ENCODE measurements at places on chromosomes 2 and 18.

GRCh38 chr2:128196026-128196425, 105.0 kb downstream of the UGGT1 start:
- DNase-seq = no peak

DNA sequence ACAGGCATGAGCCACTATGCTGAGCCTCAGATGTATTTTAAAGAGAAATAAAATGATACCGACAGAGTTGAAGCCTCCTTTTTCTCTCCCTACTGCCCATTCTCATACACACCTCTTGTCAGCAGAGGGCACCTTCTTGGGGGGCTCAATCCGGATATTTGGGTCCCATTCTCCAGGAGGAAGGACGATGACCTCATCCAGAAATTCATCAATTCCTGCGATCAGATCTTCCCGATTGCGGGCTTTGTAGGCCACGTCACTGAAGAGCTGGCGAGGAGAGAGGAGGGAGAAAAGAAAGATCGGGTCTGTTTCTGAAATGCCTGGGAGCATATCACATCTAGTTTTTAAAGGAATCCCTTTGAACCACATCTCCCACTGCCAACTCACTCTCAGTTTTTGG, 54.4 kb downstream of the MTHFD2 start:
- DNase-seq = no peak

GRCh38 chr2:98509542-98510321, 65.1 kb downstream of the INPP4A start:
- DNase-seq = no peak

GRCh38 chr2:69132960-69133590, 120.1 kb downstream of the ANTXR1 start:
- no peak for DNase-seq

- DNase-seq = no peak
These were observed 25.2 kb downstream of the SPRED2 start for GRCh38 chr2:65407240-65407639.

DNA sequence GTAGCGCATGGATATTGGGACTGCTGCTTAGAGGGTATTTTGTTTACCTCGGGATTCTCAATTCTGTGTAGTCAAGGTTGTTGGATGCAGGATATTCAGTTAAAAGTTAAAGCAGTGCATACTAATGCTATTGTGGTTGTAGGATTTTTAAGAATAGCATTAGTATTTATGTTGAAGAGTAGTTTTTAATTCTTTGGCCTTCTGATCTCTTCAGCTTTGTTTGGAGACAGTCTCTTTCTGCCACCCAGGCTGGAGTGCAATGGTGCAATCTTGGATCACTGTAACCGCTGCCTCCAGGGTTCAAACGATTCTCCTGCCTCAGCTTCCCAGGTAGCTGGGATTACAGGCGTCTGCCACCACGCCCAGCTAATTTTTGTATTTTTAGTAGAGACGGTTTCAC, 1.5 kb downstream of the RHBDD1 start:
- no peak for DNase-seq

DNA sequence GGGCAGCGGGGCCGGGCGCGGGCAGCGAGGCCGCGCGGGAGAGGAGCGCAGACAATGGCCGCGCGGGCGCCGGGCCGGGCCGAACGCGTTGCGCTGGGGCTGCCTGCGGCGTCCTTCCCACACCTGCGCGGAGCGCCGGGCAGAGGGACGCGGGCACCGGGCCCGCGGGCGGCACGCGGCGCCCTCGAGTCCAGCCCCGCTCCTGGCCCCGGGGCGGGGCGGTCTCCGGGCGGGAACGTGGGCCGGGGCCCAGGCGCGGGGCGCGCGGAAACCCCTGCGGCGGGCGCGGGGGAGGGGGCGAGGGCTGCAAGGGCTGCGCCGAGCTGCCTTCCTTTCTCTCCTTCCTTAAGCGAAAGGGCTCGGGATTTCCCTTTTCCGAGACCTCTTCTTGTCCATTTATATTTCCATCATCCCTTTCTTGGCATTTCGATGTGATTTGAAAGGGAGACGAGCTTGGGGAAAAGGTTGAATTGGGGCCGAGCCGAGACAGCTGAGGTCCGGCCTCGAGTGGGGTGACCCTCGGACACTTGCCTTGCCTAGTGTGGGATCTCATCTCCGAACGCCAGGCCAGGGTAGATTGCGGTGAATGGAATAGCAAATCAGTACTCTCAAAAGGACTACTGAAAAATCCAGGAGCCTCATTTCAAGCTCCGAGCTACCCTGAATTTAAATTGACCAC, 676 bp downstream of the KLHL23 start:
- no peak for DNase-seq

DNA sequence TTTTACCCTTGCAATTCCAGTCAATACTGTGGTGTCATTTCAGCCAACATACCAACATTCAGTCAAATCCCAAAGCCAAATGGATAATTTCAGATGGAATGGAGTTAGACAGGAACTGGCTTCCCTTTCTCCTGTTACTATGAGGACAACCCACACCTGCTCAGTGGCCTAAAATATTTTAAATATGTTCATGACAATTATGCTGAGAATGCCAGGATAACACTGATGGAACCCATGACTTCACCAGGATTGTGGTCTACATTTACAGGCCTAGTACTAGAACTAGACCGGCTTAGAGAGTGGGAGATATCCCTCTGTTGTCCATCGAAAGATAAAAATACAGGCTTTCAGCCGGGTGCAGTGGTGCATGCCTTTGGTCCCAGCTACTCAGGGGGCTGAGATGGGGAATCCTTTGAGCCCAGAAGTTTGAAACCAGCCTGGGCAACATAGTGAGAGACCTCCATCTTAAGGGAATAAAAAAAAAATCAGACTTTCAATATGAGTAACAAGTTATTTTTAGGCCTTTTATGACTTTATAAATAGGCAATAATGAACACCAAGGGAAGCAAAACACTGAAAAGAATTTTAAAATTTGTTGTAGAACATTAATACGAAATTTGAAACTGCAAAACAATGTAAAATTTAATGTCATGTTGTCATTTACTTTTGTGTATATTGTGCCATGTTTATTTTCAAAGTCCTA, 14.2 kb downstream of the GPATCH11 start:
- DNase-seq = no peak

DNA sequence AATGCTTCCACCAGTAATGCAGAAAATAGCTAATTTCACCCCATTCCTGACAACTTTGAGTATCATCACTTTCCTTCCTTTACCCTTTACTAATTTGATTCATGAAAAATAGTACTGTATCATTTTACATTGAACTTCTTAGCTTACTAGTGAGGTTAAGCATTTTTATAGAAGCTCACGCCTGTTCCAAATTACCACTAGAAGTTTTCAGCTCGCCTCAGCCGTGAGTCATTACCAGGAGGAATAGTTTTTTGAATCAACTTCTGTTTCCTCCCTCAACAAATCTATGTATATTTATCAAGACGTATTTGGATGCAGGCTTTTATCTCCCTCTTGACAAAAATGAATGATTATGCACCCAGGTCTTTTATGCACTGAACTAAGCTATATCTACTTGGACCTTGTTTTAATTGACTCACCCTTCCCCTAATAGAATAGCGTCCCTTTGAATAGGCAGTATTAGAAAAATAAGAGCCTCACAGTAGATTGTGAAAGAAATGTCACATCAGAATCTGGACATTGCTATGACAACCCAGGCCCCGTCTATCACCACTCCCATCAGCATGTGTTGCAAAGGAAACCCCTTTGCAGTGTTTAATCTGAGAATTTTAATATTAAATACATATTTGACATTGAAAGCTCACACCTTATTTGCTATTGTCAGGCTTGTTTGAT, 207.4 kb upstream of the NRP2 start:
- no peak for DNase-seq
